ENCODE measurements at places on chromosomes 3 and 15.
A peak's percentile ranks its signal among the peaks of the same experiment; 100 is the strongest.

- DNase-seq: no peak
Observed at GRCh38 chr15:25954398-25954797, 91.3 kb upstream of the ATP10A start.

- no peak for DNase-seq
Observed at GRCh38 chr3:66712210-66712609, 211.4 kb upstream of the LRIG1 start.

GRCh38 chr15:38187630-38188313 is 64.9 kb upstream of the SPRED1 start:
- DNase-seq: no peak

GRCh38 chr3:59469948-59470723 is 420.3 kb upstream of the CFAP20DC start:
- DNase-seq: peak; percentile 96

- peak; percentile 59 for DNase-seq
Observed at GRCh38 chr15:90035095-90035839, 34.1 kb downstream of the ZNF710 start.

DNA sequence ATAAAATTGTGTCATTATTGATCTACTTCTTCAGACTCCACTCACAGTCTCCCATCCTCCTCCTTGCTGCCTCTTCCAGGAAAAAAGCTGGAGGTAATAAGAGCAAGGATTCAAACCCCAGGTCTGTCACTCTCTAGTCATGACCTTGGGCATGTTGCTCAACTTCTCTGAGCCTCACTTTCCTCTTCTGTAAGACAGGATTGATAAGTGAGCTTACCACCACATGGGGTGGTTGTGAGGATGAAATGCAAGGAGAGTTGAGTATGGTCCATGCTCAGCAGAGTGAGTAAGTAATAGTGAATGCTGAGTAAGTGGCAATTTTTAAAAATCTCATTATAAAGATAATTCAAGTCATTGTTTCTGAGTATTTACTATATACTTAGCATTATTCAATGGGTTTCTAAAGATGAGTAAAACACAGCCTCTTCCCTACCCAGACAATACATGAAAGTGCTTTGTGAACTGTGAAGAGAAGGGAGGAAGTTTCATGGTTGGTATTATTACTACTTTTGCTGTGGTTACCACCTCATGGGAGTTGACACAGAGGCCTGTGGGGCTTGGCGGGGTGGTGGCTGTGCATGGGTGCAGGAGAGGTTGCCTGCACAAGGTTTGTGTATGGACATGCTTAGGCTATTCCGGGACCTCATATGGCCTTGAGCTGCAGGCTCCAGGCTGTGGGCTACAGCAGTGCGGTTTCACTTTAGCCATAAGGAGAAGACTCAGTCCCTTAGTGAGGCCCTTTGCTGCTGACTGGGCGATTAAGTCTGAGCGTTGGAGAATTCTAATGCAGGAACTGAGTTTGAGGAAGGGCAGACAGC is 30.0 kb downstream of the SLC6A11 start:
- no peak for DNase-seq

DNA sequence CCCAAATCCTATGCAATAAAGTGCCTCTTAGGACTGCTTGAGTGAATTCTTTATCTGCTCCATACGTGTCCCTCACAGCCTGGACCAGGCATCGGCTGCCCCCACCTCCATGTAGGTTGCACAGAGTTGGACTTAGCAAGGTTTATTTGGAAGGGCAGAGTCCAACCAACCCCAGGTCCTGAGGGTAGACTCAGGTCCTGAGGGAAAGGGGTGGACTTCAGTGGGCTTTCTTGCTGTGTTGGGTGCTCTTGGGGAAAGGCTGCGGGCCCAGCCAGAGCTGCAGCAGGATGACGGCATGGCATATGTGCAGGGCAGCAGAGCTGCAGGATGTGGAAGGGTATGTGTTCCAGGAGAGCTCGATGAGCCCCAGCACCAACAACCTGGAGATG is 6.5 kb downstream of the ALG3 start:
- DNase-seq: no peak

DNA sequence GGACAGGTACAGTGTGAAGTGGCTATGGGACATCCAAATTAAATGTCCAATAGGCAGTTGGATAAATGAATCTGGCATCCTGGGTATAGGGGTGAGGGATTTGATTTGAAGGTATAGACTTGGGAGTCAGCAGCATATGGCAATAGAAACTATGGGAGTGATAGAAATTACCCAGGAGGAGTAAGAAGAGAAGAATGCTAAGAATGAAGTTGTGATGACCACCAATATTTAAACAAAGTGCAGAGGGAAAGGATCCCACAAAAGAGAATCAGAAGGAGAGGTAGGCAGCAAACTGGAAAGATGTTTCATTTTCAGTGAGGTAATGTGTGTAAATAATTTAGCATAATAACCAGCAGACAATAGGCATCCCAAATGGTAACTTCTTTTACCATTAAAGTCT is 13.8 kb upstream of the MSL2 start:
- DNase-seq: peak; percentile 81

GRCh38 chr15:78810362-78811123 is 721 bp downstream of the ADAMTS7 start:
- DNase-seq: peak; percentile 39

Data from M059J (cell line).